Stimulated activated CD4-positive, alpha-beta T cell treated with anti-CD3 and anti-CD28 coated beads, Interleukin-2, amount 100 ng/mL, for 4 hours (primary cell): ENCODE measurements at places on chromosomes 3 and 15.

DNA sequence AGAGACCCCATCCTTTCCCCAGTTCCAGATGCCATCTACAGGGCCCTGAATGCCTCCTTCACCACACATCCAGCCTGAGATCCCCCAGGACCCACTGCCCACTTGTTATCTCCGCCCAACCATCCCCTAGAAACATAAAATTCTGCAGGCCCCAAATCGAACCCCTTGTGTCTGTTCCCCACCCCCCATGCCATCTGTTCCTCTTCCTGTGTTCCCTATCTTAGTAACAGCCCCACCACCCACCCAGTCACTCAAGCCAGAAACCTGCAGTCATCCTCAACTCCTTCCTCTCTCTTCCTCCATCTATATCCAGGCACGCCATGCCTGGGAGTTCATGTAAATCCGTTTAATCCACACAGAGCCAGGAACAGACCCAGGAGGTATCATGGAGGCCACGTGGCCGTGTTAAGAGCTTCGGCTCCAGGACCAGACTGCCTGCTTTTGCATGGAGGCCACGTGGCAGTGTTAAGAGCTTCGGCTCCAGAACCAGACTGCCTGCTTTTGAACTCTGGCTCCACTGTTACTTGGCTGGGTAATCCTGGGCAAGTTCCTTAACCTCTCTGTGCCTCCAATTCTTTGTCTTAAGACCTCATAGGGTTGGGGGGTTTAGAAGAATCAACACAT is 4.8 kb downstream of the CSRNP1 start:
- no peak for DNase-seq

- no peak for DNase-seq
Measured at GRCh38 chr3:170467007-170467406, 48.3 kb downstream of the CLDN11 start.

DNA sequence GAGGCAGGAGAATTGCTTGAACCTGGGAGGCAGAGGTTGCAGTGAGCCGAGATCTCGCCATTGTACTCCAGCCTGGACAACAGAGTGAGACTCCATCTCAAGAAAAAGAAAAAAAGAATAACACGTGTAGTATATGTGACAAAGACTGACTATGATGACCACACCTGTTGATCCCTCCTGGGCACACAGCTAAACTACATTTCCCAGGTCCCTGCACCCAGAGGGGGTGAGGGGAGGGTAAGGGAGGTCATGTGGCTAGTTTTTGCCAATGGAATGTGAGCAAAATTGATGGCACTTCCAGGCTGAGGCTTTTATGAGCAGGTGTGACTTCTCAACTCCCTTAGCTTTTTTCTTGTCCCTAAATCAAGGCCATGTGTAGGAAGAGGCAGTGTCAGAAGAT is 58.2 kb downstream of the KLHL6 start:
- no peak for DNase-seq

DNA sequence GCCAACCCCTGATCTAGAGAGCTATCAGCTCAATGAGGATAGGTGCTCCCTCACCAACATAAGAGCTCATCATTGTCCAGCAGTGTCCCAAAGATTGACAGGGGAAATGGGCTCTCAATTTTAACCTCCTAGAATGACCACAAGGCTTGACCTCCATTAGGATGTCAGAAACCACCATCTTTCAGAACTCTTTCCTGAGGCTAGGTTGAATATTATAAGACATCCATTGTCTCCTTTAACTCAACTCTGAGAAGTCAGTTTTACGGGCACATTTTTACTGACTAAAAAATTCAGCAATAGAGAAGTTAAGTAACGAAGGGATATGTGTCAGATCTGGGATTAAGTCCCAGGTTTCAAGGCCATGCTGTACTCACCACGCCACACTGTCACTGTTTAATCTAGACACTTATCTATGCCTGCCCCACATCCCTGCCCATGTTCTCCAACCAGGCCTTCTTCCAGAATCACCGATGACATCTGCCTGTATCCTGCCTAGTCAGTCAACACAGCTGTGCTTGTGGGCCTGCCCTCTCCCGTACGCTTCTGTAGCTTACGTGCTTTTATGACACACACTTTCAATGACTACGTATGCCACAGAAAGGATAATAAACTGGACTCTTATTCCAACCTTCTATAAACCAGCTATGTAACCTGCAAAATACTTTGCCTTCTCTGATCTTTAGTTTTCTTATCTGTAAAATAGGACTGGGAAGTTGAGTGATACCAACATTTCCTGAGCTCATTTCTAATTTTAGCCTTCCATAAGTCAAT is 17.1 kb upstream of the MUC13 start:
- no peak for DNase-seq

DNA sequence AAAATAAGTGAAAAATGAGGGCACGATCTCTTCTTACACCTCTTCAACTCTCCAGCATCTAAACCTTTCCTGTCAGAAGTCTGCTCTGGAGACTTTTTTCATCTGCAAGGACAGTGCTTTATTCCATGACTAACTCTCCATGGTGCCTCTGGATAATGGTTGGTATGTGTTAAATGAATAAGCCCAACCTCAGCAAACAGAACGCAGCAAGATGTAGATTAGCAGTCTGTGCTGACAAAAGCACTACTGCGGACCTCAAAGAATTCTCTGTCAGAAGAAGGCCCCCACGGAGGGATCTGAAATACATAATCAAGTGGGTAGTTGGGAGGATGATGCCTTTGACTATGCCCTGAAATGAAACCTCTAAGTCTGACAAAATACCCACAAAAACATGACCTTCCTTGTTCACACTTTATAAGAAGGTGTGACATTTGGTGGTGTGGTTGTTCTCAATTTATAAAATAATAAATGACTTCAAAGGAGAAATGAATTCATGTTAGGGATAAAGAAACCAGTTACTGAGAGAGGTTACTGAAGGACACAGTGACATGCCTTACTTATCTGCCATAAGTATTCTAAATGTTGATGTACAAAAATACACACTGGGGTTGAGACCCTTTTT is 43.2 kb upstream of the ADCY5 start:
- DNase-seq, result no peak

GRCh38 chr15:62732078-62732477 is 310.5 kb upstream of the TPM1 start:
- DNase-seq, result no peak

DNA sequence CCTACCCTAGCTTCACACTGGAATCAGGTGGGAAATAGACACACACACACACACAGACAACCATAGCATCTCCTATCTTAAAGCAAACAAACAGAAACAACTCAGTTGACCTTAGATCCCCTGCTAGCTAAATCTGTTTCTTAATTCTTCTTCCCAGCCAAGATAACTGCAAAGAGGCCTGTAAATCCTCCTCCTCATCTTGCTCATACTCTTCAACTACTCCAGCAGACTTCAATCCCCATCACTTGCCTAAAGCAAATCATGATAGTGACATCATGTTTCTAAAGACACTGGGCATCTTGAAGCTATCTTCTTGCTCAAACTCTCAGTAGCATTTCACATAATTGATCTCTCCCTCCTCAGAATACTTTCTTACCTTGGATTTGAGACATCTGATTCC is 303.0 kb downstream of the RBMS3 start:
- no peak for DNase-seq

DNA sequence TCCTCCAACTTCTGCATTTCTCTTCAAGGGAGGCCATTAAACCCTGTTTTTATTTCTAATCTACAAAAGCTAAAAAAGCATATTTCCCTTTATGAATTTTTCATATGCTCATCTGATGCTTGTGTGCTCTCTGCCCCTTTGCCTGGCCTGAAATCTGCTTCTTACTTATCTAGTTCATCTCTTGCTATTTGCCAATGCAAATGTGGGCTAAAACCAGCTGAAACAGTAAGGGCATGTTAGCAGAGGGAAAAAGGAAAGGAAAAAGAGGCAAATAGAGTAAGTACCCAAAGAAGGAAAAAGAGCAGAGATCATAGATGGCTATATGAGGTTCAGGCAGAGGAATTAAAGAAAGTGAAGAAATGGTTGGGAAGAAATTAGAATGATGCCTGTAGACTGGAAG is 185.2 kb downstream of the CNTN4 start:
- no peak for DNase-seq

- no peak for DNase-seq
Measured at GRCh38 chr3:152646004-152646403, 188.9 kb upstream of the P2RY1 start.

DNA sequence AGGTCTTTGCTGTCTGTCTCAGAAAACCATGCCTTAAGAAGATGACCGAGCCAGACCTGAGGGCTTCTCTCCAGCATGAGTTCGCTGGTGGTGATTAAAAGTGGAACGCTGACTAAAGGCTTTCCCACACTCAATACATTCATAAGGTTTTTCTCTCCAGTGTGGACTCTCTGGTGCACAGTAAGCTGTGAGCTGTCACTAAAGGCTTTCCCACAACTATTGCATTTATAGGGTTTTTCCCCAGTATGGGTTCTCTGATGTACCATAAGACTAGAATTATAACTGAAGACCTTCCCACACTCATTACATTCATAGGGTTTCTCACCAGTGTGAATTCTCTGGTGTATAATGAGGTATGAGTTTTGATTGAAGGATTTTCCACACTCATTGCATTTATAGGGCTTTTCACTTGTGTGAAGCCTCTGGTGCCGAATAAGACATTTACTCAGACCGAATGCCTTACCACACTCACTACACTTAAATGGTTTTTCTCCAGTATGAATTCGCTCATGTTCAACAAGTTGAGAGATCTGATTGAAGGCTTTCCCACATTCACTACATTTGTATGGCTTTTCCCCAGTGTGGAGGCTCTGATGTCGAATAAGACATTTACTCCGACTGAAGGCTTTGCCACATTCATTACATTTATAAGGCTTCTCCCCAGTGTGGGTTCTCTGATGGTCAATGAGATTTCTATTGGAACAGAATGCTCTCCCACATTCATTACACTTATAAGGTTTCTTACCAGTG is 21.9 kb upstream of the ZNF445 start:
- no peak for DNase-seq

GRCh38 chr15:71581398-71581930 is 228.9 kb upstream of the NR2E3 start:
- DNase-seq, result no peak

- DNase-seq, result peak; percentile 45
Measured at GRCh38 chr3:186534113-186534669, 10.0 kb downstream of the CRYGS start.

- DNase-seq, result no peak
Measured at GRCh38 chr3:77096966-77097890, 57.3 kb downstream of the ROBO2 start.

GRCh38 chr15:85955501-85956391 is 123.9 kb upstream of the AGBL1 start:
- DNase-seq, result no peak

GRCh38 chr3:56970461-56970879 is 90.0 kb upstream of the SPATA12 start:
- no peak for DNase-seq

DNA sequence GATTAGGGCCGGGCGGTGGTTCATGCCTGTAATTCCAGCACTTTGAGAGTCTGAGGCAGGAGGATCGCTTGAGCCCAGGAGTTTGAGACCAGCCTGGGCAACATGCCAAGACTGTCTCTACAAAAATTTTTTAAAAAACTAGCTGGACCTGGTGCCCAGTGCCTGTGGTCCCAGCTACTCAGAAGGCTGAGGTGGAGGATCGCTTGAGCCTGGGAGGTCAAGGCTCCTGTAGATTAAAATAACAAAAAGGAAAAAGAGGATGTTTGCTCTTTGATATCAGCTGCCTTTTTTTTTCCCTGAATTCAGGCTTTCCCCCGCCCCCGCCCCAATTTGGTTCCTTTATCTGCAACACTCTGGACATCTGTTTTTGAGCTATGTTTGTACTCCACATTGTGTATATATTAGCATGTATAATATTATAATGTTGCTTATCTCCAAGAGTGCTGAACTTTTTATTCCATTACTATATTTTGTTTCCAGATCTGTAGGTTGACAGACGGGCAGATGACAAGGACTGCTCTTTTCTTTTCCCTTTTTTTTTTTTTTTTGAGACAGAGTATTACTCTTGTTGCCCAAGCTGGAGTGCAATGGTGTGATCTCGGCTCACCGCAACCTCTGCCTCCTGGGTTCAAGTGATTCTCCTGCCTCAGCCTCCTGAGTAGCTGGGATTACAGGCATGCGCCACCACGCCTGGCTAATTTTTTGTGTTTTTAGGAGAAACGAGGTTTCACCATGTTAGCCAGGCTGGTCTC is 4.6 kb downstream of the SNAP23 start:
- no peak for DNase-seq

GRCh38 chr3:41356775-41357174 is 157.5 kb downstream of the CTNNB1 start:
- DNase-seq, result no peak

DNA sequence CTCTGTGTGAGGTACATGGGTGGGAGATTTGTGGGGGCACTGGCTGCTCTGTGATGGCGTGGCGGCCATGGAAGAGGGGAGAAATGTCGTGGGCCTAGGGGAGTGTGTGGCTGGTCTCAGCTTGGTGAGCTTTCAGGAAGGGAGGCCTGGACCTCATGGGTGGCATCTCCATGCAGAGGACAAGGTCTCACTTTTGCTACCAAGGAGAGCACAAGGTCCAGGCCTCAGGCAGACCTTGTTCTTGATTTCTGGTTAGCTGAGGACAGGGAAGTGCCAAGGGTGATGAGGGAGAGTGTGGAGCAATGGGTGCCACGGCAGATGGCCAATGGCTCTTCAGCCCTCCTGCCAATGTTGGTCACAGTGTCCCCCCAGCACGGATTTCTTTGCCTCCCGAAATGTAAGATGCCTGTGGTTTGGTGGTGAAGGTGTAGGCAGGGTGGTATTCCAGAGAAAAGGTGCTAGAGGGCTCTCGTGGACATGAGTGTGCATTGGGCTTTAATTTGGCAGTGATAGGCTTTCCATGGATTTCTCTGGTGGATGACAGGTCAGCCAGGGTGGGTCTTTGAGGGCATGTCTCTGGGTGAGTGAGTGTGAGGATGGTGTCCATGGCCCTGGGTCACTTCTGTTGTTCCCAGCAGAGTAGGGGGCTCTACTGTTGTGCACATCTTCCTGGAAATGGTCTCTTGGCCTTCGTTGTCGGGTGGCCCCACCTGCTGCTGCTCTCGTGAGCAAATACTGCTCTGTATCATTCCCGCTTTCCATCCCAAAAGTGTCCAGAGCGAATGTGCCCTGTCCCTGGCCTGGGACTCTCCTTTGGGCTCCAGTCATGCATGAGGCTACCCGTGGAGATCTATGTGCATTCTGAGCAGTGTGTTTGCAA is 108.0 kb downstream of the SNRPN start:
- DNase-seq, result no peak

GRCh38 chr15:78633348-78633747 is 7.7 kb downstream of the CHRNB4 start:
- DNase-seq, result no peak

- peak; percentile 35 for DNase-seq
Measured at GRCh38 chr3:114231616-114232015, 5.8 kb downstream of the ZNF80 start.

- peak; percentile 13 for DNase-seq
Measured at GRCh38 chr15:65583701-65584100, 27.2 kb downstream of the INTS14 start.

GRCh38 chr3:88385090-88385489 is 235.3 kb downstream of the C3orf38 start:
- DNase-seq, result no peak

GRCh38 chr15:94555841-94556519 is 324.6 kb downstream of the MCTP2 start:
- no peak for DNase-seq

DNA sequence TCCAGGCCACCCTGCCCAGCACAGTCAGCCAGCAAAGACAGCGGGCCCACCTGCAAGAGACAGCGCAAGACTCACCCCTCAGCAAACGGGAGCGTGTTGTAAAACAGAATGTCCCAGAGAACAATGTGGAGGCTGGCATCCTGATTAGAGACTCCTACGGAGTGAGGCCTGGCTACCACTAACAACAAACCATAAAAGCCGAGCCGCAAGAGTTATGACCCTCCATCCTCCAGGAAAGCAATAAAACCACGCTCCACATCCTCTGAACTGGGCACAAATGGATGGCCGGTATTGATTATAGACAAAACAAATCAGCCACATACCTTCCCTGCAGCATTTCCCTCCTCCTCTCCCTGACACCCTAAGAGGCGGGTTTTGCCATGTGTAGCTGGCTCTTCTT is 75.8 kb upstream of the LIPC start:
- DNase-seq, result no peak
